ENCODE measurements at places on chromosomes 2 and 18. TPM values are rescaled to one million over a fixed set of nuclear protein-coding genes. Genes with fewer than 3 reads are reported as not detected.

SLC40A1 gene
- total RNA-seq = 4.6 TPM

GRCh38 chr18:8686611-8687010 is 18.7 kb upstream of the MTCL1 start:
- no peak for DNase-seq

PFN4 gene
- total RNA-seq = not detected

SERPINE2 gene
- 22.3 TPM for total RNA-seq

DNA sequence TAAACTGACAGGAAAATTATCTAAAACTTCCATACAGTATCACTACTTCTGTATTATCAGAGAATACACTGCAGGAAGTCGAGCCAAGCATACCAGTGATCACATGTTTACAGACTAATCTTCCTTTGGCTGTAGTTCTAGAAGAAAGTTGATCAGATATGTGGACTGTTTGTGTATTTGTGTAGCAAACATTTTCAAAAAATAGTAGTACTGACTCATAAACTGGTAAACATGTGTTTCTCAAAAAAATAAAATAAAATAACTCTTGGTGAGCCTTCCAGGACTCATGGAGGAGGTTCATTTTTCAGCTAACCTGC is 148.9 kb upstream of the SLC39A10 start:
- no peak for DNase-seq

GRCh38 chr2:209499069-209499468 is 75.2 kb downstream of the MAP2 start:
- no peak for DNase-seq

EIF2AK2 gene
- 121 TPM for total RNA-seq
